ENCODE measurements at places on chromosomes 2 and 18.

DNA sequence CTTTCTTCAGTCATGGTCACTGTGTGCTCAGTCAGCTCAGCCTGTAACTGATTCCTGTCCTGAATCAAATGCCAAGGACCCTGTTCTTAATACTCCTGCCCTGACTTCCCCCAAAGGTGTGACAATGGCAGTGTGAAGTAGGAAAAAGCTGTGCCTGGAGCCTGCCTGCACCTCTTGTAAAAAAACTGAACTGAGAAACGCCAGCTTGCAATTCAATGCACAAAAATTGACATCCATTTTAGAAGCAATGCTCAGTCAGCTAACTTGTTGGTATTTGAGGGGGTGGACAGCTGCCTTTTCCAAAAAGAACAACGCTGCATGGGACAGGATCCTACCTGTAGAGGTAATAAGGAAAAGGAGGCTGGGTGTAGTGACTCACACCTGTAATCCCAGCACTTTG is 66.3 kb upstream of the TMEM247 start:
- no peak for DNase-seq

GRCh38 chr2:57333221-57333620 is 713.4 kb upstream of the VRK2 start:
- DNase-seq = no peak

DNA sequence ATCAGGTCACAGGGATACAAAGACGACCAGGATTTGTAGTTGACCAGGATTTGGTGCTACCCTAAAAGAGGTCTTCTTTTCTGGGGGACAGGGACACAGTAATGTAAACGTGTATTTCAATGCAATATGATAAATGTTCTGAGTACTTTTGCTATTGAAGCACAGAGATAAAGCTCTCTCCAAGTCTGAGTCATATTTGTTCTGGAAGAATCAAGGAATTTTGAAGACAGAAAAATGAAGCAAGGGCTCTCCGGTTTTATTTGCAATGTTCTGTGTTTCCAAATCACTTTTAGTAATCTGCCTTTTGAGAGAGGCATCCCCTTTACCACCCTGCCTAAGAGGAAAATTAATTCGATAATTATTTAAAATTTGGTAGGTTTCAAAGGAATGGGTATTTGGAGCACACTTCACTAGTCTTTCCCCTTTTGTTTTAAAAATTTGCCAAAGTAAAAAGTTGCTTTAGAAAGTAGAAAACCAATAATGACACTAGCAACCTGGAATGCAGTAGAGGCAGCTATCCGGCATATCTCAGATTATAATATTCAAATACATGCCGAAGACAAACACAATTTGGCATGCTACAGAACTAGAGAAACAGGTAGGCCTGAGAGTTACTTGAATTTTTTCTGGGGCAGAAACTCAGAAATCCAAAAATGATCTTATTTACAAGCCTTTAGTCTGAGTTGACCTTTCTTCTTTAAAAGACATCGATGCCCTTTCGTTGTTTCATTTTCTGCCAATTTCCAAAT is 82.7 kb downstream of the MREG start:
- DNase-seq = no peak

DNA sequence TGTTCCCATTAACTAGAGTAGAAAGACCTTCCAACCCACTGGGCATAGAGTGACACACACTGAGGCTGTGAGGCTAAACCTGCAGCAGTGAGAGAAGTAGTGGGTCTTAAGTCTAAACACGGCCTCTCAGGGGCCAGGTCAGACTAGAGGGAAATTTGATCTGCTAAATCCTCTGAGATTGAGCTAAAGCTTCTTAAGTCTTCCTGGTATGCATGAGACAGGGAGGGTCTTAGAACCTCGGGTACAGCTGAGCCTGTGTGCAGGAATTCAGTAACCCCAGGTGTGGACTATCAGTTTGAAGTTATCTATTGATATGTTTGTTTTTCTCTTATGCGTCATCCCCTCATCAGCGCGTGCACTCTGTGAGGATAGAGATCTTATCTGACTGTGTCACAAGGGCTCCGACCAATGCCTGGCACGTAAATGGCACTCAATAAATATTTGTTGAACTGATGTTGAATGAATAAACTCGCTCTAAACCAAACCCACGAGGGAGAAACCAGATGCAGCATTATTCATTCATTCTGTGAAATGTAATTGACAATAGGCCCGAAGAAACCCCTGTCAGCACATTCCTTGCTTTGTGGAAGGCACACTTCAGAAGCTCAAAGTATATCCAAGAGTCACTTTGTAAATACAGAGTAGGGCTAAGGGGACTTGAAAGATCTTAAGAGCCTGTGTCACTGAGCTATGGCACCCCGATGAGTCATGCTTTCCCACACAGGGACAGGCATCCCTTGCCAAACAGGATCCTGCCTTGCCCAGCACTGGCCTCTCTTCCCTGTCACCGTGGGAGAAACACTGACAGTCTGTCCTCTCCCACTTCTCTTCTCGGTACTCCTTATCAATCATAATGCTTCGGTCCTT is 21.7 kb upstream of the RAB10 start:
- peak; percentile 27 for DNase-seq

DNA sequence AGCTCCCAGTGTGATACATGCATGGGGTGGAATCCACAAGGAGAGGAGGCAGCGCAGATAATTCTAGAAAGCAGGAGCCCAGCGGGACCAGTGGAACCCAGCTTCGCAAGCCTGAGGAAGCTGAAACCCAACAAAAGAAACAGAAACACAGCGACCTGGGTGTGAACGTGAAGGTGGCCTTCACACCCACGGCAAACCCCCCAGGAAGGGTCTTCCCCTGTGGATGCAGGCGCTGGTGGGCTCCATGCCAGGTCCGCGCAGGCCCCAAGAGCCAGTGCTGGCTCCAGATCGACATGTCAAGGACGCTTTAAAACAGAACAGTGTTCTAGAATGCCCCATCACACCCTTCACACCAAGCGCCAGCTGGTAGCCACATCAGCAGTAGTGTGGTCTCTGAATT is 22.1 kb downstream of the KIF1A start:
- no peak for DNase-seq

- DNase-seq = peak; percentile 33
Measured at GRCh38 chr2:101380376-101380775, 6.9 kb downstream of the CREG2 start.

GRCh38 chr2:196944570-196944969 is 18.1 kb upstream of the PGAP1 start:
- DNase-seq = no peak

All from Kasumi-1 (cell line).